ENCODE measurements at places on chromosomes 11 and 22.

DNA sequence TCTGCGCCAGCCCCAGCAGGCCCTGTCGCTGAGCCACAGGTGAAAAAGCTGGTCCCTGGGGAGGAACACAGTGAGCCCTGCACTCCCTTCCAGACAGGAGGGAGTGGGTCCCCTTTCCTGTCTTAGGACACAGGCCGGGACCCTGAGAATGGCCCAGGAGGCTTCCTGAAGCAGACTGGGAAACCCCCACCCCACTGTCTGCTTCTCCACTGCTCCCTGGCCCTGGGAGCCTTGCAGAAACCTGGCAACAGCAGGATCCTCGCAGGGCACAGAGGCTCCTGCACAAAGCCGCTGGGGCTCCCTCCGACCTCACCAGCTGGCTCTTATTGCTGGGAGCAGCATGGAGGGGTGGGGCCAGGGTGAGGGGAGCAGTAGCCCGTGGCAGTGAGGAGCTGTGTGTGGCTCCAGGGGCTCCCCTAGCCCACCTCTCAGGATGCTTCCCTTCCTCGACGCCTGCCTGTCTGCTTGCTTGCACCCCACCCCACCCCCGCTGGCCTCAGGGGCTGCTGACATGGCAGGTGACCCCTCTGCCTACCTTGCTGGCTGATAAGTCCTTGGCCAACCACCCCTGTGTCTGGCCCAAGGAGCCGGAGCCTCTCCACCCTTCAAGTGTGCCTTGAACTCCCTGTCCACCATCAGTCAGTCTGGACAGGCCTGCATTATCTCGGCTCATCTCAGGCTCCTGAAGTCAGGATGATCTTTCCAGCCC, 72.1 kb upstream of the KCNQ1OT1 start:
- no peak for DNase-seq

- no peak for DNase-seq
Measured at GRCh38 chr11:69802590-69802989, 16.6 kb downstream of the FGF3 start.

- no peak for DNase-seq
Measured at GRCh38 chr11:61923166-61924063, 6.0 kb upstream of the RAB3IL1 start.

DNA sequence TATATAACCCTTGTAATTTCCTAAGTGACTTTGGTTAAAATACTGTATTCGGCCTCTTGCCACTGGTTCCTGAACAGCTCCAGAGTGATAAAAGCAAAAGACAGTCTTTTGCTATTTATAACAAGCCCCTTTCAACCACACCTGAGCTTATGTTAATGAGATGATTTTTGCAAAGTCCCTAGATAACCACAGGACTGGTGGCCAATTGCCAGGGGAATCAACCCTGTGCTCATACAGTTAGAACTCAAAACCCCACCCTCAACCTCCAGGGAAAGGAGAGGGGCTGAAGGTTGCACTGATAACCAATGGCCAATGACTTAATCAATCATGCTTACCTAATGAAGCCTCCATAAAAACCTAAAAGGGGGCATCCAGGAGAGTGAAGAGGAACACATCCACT, 77.9 kb downstream of the SIK3 start:
- no peak for DNase-seq

DNA sequence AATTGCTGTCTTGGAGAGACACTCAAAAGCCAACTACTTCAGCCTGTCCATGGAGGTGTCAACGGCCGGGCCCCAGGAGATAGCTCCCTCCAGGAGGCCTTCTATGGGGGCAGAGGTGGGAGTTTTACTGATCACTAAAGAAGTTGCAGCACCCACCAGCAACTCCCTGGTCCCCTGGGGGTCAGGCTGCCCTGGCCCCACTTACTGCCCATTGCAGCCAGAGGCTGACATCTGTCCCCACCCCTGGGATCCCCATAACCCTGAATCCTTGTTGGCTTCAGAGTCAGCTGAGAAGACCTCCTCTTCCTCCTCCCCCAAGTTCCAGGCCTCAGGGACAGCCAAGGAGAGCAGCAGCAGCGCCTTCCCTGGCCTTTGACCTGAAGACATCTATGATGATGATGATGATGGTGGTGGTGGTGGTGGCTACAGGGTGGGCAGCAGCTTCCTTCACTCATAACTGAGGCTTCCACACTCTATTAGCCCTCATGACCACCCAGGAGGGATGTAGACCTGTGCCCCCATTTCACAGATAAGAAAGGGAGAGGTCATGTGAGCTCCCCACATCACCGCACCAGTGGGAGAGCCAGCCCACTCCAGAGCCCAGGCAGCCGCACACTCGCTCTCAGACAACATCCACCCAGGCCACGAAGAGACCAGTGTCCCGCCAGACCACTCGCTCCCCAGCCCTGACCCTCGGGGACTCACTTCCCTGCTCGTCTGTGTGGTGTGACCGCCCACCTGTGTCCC, 43.8 kb upstream of the FGF3 start:
- no peak for DNase-seq

DNA sequence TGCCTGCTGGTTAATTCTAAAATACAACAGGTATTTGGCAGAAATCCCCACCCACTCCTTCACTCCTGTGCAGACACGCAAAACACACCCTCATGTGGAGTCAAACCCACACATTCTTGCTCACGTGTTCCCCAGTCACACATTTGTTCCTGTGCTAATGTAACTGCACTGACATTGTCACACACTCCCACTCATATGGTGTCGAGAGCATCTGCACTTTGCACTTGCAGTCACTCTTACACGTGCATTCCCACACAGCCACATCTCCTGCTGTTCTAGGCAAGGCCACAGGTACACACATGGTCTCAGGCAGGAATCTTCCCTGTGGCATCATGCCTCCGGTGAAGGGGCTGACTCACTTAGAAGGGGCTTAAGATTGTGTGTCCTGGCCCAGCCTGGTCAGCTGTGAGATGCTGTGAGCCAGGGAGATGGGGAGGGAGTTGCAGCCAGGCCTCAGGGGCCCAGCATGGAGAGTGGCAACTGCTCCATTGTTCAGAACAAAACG, 395.0 kb downstream of the TENM4 start:
- no peak for DNase-seq

- no peak for DNase-seq
Measured at GRCh38 chr11:15371533-15371932, 256.8 kb downstream of the INSC start.

DNA sequence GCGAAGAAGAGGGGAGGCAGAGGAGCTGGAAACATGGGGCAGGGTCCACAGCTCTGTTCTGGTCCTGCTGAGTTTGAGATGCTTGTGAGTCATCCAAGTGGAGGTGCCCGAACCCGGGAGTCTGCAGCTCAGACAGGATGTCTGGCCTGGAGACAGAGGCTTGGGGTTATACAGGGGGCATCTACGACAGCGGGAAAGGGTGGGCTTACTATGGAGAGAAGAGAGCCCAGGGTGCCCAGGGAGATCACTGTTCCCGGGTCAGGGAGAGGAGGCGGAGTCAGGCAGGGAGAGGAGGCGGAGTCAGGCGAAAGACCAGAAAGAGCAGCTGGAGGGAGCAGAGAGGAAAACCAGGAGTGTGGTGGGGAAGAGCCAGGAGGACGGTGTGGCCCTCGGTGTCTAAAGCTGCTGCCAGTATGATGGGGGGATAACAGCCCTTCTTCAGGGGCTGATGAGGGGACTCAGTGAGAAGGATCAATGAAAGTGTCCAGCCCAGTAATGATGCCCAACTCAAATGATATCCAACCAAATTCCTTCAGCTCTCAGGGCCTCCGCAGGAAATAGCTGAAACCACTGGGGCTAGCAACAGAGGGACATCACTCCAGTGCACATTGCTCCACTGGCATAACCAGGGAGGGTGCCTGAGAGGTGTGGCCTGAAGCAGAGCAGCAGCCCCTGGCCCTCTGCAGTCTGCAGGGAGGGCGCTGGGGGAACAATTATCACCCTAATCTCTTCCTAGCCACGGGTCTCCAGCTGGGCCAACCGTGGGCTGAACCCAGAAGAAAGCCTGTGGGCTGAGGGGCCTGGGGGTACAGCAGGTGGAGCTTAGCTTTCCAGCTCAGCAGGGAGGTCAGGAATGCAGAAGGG, 2.6 kb upstream of the LTBP3 start:
- DNase-seq = no peak

DNA sequence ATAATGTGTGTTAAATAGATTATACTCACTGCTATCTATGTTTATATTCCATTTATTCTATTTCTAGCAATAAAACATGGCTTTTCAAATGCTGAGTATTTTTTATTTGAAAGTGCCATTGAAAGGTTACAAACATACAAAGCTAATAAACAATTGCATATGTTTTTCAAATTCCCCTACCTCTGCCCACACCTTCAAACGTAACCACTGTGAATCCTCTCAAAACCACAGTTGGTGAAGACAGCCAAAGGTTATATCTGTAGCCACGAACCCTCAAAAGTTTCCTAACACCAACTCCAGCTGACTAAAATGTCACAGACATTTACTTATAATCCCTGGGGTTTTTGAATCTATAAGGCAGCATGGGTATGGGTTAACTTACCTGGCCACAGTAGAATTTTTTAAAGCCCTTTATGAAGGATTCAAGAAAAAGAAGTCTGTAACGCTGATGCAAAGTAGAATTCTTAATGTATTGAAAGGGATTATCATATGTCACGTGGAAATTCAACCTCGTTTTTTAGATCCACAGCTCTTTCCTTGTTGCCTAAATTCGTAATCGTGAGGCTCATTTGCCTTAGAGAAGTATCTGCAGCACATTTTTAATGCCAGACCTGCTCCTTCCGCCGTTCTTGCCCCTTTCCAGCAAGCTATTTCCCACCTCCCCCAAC, 122.5 kb upstream of the ZC3H12C start:
- no peak for DNase-seq

DNA sequence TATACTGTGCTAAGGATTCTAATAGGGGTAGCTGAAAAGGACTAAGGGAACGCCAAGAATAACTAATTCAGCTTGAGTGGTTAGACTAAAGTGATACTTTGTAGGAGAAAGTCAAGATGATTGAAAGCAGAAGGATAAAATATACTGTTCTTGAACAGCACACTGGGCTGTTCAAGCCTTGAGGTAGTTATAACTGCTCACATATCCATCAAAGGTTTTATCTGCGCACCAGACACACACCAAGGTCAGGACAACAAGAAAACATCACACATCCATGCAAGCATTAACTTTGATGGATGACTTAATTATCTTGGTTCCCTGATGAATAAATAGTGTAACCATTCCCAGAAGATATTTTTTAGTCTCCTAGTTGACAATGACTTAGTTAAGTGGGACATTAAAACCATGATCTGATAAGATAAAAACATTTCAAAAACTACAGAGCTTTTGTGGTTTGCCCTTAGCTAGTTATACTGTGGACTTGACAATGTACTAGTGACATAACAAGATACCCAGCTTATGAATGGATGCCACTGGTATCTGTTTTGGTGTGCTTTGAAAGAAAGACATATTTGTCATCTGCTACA, 728.9 kb downstream of the JRKL start:
- no peak for DNase-seq

- no peak for DNase-seq
Measured at GRCh38 chr11:47185305-47186075, 744 bp downstream of the PACSIN3 start.

DNA sequence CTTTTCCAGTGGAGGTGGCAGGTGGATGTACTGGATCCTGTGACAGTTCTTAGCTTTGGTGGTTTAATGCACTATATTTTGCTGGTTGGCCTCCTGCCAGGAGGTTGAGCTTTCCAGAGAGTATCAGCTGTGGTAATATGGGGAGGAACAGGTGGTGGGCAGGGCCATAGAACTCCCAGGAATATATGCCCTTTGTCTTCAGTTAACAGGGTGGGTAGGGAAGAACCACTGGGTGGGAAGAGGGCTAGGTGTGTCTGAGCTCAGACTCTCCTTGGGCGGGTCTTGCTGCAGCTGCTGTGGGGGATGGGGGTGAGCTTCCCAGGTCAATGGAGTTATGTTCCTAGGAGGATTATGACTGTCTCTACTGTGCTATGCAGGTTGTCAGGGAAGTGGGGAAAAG, 203.8 kb downstream of the DLG2 start:
- no peak for DNase-seq

- DNase-seq = no peak
Measured at GRCh38 chr22:46381731-46382130, 46.2 kb downstream of the TRMU start.

DNA sequence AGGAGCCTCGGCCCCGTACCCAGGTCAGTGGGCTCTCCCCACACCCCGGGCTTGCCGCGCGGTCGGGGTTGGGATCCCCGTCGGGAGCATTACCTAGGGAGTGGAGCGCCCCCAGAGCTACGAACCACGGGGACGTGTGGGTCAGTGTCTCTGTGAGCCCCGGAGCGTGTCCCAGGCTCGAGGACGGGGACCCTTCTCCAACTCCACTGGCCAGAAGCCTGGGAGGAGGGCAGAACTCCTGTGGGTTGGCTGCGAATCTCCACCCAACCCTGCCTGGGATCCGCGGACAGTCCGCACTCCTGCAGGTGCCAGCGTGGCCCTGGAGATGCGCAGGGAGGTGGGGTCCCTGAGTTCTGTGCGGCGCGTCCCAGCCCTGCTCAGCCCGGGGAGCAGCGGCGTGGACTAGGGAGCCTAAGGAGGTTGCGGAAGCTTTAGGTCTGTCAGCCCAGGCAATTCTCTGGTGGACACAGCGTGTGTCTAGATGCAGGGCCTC, 346 bp downstream of the PPFIBP2 start:
- no peak for DNase-seq

GRCh38 chr11:64655941-64656601, 65.1 kb downstream of the SLC22A12 start:
- DNase-seq = no peak

DNA sequence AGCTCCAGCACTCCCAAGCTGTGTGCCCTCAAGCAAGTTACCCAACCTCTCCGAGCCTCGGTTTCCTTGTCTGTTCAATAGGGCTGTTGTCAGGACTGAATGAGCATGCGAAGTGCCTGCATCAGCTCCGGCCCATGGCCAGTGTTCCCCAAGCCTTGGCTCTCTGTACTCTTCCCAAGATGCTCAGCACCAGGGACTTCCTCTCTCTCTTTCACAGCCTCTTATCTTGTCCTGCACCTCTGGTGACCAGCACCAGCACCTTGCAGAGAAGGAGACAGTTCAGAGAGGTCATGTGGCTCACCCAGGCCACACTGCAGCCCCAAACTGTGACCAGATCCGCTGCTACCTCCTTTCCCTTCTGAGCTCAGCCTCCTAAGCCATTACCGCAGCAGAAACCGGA, 120.3 kb upstream of the ANO1 start:
- DNase-seq = no peak

- peak; percentile 63 for DNase-seq
Measured at GRCh38 chr11:117096201-117096991, 1.8 kb downstream of the SIK3 start.

GRCh38 chr11:12818333-12819015, 144.3 kb downstream of the TEAD1 start:
- no peak for DNase-seq

Data from stimulated activated naive CD4-positive, alpha-beta T cell (primary cell).